ENCODE measurements at places on chromosomes 6 and 20.

DNA sequence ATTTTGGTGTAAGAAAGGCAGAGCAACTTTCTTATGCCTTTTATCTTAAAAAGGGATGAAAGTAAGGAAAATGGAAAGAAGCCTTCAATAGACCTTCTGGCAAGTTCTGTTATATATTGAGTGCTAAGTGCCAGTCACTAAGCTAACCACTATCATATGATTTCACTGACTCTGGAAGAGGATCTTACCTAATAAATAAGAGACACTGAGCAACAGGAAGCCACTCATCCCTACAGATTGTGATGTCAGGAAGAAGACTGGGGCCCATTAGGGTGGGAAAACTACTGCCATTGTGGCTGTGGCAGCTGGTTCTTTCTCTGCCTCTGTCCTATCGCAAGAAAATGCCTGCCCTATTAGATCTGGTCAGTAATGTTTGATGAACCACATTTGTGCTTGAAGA lies 89.6 kb downstream of the AIG1 start:
- no peak for DNase-seq

DNA sequence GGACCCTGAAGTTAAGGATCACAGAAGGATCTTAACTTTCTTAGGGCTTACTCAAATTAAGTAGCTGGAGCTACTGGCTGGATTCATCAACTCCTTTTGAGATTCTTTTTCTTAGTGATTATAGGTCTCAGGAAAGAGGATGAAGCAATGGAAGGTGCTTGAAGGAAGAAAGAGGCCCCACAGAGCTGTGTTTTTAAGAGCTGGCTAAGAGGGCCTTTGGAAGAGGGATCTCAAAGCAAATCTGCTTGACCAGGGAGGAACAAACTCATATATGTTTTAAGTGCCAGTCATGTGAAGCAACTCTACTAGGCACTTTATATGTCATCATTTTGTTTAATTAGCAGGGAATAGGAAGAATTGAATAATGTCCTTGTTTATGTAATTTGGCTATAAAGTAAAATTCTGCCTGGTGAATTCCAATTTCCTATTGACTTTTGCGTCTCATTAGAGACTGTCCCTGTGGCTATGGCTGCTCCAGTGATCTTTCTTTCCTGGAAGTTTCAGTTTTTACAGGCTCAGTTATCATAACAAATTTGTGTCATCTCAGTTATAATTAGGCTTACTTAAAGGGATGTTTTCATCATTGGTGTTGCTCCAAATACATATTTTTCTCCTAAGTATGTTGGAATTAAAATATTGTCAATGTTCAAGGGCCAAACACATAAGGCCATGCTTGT lies 222.8 kb upstream of the CITED2 start:
- no peak for DNase-seq

- no peak for DNase-seq
Measured at GRCh38 chr20:41054070-41054846, 25.6 kb downstream of the TOP1 start.

DNA sequence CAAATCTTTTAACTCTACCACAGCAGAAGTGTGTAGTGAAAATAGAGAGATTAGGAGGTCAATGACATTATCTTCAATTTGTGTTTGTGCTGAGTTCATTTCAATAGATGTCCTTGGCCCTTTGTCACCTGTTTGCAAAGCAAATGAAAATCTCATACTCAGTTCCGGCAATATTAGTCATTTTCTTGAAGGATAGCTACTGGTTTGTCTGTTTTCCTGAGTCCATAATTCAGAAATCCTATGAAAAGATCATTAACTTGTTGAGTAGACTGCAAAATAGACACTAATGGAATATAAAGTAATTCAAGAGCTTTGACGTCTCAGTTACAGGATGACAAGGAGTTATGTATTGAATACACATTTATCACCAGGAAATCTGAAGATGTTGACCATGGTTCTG lies 821.1 kb upstream of the FLRT3 start:
- DNase-seq: no peak

- DNase-seq: no peak
Measured at GRCh38 chr6:146345598-146345997, 198.0 kb upstream of the RAB32 start.

DNA sequence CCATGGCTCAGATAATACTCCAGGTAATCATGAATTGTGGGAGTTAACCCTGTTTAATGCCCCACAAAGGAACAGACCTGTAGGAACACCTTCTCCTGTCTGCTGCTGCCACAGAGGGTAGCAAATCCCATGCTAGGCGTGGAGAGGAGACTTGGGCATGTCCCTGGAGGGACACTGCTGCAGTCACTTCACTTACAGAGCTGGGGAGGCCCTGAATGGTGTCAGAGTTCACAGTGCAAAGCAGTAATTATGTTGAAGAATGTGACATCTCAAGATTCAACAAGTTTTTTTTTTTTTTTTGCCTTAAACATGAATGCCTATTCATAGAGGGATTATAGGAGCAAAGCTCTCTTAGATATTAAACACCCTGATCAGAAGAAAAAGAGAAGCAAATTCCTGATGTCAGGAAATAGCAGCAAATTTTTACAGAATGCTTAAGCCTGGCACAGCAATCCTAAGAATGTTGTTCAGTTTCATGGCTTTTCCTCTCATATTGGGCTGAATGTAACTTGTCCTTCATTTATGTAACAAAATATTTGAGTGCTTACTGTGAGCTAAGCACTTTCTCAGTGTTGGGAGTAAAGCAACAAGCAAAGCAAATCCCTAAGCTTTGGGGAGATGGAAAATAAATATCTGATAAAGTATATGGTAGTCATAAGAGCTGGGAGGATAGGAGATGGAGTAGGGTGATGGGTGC lies 45.0 kb downstream of the CARMIL1 start:
- DNase-seq: no peak

- DNase-seq: no peak
Measured at GRCh38 chr20:61042506-61043385, 209.3 kb upstream of the CDH4 start.

DNA sequence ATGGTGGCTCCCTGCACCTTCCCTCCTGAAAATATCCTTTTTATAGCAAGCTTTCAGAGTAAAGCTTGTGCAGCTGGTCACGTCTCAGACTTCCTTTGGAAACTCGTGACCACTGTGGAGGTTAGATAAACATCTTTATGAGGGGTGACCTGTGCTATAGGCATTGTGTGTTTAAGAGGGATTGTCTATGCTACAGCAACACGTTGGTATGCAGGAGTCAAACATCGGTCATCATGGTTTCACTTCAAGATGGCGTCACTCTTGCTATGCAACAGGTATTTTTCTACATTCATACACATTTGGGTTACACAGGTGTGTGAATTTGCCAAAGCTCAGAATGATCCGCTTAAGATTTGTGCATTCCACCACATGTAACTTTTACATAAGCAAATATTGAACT lies 14.6 kb upstream of the BLCAP start:
- DNase-seq: no peak

GRCh38 chr20:35600993-35601973 lies 14.3 kb upstream of the SPAG4 start:
- no peak for DNase-seq

- no peak for DNase-seq
Measured at GRCh38 chr20:37475252-37475651, 45.8 kb upstream of the NNAT start.

DNA sequence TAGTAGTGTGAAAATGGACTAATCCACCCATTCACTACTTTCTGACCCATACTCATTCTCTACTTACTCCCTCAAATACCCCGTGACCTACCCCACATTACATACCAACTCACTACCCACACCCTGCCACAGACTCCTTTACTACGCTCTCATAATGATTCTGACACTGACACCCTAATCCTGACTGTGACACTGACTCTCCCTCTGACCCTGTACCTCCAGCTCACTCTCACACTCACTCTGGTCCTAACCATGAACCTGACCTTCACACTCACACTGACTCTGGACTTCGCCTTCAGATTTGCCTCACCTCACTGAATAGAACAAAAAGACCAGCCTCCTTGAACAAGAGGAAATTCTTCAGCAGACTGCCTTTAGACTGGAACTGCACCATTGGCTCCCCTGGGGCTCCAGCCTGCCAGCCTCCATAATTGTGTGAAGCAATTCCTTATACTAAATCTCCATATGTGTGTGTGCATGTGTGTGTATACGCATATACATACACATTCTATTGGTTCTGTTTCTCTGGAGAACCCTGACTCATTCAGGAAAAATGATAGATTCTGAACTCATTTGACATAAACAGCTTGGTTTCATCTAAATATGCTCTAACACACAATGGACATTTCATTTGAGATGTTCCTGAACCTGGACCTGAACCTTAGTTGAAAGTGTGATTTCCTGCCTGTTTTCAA lies 10.5 kb upstream of the ZNF343 start:
- DNase-seq: peak; percentile 34

DNA sequence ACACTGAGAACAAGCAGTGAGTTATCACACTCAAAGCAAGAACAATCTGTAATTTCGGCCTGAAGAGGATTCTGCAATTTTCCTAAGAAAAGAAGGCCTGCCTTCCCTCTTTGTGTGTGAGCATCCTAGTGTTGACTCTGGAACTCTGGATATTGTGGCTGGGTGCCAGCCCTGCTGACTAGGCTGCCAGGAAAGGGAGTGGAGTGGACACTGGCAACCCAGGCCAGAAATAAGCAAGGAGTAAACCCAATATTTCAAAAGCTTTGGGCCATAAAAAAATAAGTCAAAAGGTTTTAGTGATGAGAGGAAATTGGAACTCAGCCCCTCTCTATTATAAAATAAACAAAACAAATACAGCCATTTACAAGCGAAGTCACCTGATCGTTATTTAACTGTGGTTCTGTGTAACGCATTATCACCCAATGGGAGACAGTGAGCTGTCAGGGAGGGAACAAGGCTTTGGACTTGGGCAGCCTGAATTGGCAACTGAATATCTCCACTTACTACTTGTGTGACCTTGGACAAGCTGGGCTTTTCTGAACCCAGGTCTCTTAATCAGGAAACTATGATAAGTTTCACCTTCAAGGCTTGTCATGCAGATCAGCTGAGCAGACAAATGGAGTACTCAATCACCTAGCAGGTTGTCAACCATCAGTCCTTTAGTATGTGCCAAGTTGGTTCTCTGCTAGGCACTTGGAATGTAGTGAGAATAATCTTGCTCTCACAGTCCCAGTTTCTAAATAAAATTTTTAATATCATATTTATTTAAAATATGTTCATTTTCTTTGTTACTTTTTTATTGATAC lies 196.2 kb downstream of the PAX1 start:
- DNase-seq: no peak

- DNase-seq: no peak
Measured at GRCh38 chr6:96157018-96157565, 141.3 kb downstream of the FUT9 start.

GRCh38 chr6:16391451-16391912 lies 153.1 kb downstream of the GMPR start:
- no peak for DNase-seq

GRCh38 chr20:57620274-57620990 lies at the start of gene ZBP1:
TSS of gene ZBP1 (minus strand) at chr20:57620426. CDS start at chr20:57620295, 131 bp downstream.
- DNase-seq: no peak

- no peak for DNase-seq
Measured at GRCh38 chr6:93927731-93928130, 508.4 kb upstream of the EPHA7 start.

- DNase-seq: no peak
Measured at GRCh38 chr6:907928-908327, 215.0 kb upstream of the EXOC2 start.

GRCh38 chr6:133906050-133906449 lies 17.1 kb downstream of the TCF21 start:
- DNase-seq: no peak

DNA sequence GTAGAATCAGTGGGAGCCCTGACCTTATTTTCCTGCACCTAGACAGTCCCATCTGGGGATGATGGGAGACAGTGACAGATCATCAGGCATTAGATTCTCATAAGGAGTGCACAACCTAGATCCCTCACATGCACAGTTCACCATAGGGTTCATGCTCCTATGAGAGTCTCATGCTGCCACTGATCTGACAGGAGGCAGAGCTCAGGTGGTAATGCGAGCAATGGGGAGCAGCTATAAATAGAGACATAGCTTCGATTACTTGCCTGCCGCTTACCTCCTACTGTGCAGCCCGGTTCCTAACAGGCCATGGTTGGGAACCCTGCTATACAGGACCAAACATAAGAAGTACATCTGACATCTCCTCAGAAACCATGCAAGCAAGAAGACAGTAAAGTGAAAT lies 31.5 kb upstream of the ASF1A start:
- no peak for DNase-seq

Data from non-pigmented ciliary epithelial cell (primary cell).